CD4-positive, alpha-beta T cell treated with Interleukin-2 at 100 ng/mL for 4 hours (primary cell): ENCODE measurements at places on chromosomes 16 and 17.
A peak's percentile ranks its signal among the peaks of the same experiment; 100 is the strongest.

GRCh38 chr17:48532261-48532660 is 1.4 kb upstream of the HOXB1 start:
- no peak for DNase-seq

DNA sequence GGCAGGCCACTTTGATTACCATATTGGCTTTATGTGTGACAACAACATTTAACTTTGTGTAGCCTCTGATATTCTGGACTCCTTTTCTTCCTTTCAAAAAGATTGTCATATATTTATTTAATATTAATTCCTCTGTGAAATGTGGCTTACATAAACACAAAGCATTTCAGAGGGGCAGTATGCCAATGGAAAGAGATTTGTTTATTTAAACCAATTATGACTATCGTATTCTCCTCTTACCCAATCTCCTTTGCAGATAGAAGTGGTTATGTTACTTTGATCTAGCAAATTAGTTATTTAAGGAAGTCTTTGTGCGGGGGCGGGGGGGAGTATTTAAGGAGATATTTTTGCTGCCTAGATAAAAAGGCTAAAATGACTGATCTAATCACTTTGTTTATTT is 573.7 kb upstream of the KIF2B start:
- no peak for DNase-seq

- DNase-seq: peak; percentile 5
Observed at GRCh38 chr16:4537376-4538343, 913 bp downstream of the CDIP1 start.

GRCh38 chr17:17387017-17387497 is 83.9 kb downstream of the NT5M start:
- no peak for DNase-seq

DNA sequence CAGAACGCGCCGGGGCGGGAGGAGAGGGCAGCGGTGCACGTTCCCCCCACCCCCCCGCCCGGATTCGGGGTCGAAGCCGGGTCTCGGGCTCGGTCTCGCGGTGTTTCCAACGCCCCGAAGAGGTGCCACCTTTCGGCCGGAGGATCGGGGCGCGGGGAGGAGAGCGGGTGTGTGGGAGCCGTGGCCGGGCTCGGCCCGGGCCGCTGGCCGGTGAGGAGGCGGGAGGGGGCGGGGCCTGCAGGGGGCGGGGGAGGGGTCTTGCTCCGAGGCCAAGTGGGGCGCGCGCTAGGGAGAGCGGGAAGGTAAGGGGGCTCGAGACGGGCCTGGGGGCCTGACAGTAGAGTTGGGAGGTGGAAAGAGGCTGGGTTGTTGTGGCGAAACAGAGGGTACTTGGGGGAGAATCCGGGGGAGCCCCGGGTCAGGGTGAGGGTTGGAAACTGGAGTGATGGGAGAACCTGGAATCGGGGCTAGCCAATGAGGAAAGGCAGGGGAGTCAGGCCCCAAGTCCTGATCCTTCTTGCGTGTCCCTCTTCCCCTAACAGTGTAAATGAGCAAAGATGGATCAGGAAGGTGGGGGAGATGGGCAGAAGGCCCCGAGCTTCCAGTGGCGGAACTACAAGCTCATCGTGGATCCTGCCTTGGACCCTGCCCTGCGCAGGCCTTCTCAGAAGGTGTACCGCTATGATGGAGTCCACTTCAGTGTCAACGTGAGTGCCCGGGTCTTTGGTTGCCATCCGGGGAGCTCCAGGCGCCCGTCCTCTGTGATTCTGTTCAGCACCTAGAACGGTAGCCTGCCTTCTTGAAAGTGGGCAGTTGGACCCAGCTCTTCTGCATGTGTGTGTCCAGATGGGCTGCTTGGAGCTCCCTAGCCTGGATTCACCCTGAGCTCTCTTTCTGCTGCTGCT is 873 bp downstream of the SETD1A start:
- no peak for DNase-seq

GRCh38 chr16:78528265-78528664 is 428.8 kb downstream of the WWOX start:
- DNase-seq: no peak
